ENCODE measurements at places on chromosomes 16 and 17.

- DNase-seq = no peak
These were observed 10.6 kb upstream of the PLD6 start for GRCh38 chr17:17216776-17217175.

GRCh38 chr16:50273888-50274325 lies 7.6 kb downstream of the ADCY7 start:
- peak; percentile 60 for DNase-seq

GRCh38 chr17:36727052-36727451 lies 125.7 kb downstream of the MRM1 start:
- no peak for DNase-seq

DNA sequence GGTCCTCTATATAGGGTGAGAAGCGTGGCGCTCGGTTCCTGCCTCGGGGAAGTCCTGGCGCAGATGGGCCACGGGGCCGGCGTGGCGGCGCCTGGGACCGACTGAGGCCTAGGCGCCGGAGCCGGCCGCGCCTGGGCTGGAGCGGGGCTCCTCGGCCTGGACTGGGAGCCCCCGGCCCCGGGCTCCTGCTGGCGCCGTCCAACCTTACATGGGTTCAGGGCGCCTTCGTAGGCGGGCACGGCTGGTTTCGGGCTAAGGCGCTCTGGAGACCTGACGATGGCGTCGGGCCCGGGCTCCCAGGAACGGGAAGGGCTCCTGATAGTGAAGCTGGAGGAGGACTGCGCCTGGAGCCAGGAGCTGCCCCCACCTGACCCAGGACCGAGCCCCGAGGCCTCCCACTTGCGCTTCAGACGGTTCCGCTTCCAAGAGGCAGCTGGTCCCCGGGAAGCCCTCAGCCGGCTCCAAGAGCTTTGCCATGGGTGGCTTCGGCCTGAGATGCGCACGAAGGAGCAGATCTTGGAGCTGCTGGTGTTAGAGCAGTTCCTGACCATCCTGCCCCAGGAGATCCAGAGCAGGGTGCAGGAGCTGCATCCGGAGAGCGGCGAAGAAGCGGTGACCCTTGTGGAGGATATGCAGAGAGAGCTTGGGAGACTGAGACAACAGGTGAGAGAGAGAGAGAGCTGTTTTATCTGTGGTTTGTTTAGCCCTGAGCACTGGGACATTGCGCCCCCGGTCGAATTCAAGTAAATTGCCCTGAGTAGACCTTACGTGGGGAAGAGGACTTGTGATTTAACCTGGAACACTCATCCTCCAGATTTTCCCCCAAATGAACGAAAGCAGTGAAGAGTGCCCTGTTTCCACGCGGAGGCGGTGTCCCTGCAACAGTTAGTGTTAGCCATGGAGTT lies 504 bp downstream of the ZNF263 start:
- peak; percentile 22 for DNase-seq

- no peak for DNase-seq
These were observed 25.4 kb downstream of the RANBP10 start for GRCh38 chr16:67780847-67781564.

DNA sequence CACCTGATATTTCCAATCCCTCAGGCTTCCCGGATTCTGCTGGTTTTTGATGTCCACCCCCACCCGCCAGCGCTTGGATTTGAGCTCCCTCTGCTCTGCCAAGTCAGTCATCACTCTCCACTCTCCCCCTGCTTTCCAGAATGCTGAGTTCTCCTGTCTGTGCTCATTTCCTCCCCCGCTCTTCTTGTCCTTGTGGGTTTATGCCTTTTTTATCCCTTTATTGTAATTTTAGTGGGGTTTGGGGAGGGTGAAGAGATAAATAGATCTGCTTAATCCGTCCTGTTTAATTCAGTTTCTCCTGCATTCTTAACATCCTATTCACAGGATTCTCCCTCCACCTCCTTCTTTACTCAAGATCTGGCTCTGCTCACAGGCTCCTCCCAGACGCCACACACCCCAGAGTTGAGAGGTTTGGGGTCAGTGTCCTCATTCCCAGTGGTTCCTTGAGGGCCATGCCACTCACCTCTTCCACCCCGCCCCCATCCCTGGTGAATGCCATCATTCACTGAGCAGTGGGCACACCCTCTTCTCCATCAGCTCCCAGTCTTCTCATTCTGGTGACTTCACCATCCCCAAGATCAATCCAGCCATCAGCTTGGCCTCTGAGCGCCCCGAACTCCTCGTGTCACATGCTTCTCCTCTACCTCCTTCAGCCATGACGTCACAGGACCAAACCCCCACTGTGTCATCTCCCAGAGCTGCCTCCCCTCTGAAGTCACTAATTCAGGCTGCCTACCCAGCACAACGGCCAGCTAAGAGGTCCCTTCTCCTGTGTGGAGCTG lies 15.1 kb upstream of the GUCY2D start:
- DNase-seq = no peak

DNA sequence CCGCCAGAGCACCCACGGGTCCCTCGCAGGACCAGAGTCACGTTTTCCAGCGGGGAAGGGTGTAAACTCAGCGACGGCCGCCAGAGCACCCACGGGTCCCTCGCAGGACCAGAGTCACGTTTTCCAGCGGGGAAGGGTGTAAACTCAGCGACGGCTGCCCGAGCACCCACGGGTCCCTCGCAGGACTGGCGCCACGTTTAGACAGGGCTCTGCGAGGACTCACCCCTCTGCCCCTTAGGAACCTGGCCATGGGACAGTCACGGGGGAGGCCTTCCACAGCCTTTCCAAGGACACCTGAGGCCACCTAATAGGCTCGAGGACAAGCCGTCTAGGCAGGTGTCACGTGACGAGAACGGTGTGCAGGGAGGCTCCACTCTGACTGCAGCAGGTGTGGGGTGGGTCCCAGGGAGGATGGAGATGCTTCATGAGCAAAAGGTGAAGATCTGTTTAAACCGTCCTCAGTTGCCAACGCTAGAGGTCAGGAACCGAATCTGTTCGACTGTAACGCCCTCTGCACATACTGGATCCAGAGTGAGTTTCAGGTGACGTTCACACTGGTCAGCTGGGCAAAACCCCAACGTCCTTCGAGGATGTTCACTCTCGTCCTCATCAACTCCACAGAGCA lies 48.0 kb upstream of the METRNL start:
- DNase-seq = no peak

DNA sequence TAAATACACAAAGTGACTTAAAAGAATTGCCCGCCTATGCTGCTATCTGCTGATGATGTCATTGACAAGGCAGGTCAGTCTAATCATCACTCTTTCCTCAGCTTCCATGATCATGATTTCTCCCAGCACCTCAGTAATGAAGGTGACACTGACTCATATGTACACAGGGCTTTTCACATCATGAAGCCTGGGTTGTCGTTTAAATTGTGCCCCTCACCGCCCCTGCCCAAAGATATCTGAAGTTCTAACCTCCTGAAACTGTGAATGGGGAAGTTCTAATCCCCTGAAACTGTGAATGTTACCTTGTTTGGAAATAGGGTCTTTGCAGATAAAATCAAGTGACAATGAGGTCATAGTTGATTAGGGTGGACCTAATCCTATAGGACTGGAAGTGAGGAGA lies 17.4 kb upstream of the GPRC5C start:
- DNase-seq = no peak

- peak; percentile 86 for DNase-seq
These were observed 18.2 kb upstream of the IL17C start for GRCh38 chr16:88619859-88620815.

Data from activated CD4-positive, alpha-beta memory T cell treated with anti-CD3 and anti-CD28 coated beads, Interleukin-2, amount 10 ng/mL, durations not matched to agents 7 days and 5 days (primary cell).